ENCODE measurements at places on chromosomes 7 and 10. TPM values are rescaled to one million over a fixed set of nuclear protein-coding genes. Genes with fewer than 3 reads are reported as not detected.

- H3K4me1 ChIP-seq: peaks cover 9% of the 10 kb centered on the region
- no peak overlapping the region for H3K27ac ChIP-seq
- DNase-seq: no peak
- H3K4me3 ChIP-seq: no peak overlapping the region
- peaks cover 2% of the 10 kb centered on the region for H3K27me3 ChIP-seq
- H3K36me3 ChIP-seq: no peaks in the 10 kb centered on the region
These were observed 15.0 kb upstream of the DNMBP start for GRCh38 chr10:100024748-100025147.

- peaks cover 8% of the 10 kb centered on the region for H3K4me1 ChIP-seq
- no peaks in the 10 kb centered on the region for H3K36me3 ChIP-seq
- DNase-seq: no peak
- peak overlapping the region; percentile 64 for H3K4me3 ChIP-seq
These were observed 62.3 kb upstream of the NKX6-2 start for GRCh38 chr10:132848291-132848701.

GRCh38 chr10:79269443-79269842, 77.8 kb upstream of the PPIF start:
- no peaks in the 10 kb centered on the region for H3K36me3 ChIP-seq
- no peak overlapping the region for H3K27ac ChIP-seq
- H3K27me3 ChIP-seq: no peaks in the 10 kb centered on the region
- DNase-seq: no peak

- peak overlapping the region; percentile 22 for H3K4me3 ChIP-seq
- no peak for DNase-seq
- peaks cover 14% of the 10 kb centered on the region for H3K4me1 ChIP-seq
These were observed 32.7 kb upstream of the NPVF start for GRCh38 chr7:25260862-25261494.

DNA sequence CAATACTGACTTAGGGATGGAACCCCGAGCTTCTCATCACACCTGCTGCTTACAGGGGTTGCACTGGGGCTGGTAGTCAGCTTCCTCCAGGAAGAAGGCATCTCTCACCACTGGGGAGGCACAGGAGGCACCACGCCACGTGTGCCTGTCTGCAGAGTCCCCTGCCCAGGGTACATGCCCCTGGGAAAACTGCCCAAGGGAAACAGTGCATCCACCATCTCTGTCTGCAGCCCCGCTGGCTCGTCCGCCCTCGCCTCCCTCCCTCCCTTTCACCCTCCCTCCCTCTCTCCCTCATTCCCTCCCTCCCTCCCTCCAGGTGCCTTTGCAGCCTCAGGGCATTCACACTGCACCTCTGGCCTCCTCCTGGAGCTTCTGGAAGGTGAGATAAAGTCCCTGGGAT, 101.1 kb downstream of the PTPRE start:
- no peaks in the 10 kb centered on the region for H3K27me3 ChIP-seq
- H3K36me3 ChIP-seq: no peaks in the 10 kb centered on the region
- peaks cover 9% of the 10 kb centered on the region for H3K4me1 ChIP-seq
- no peak overlapping the region for H3K4me3 ChIP-seq

DNA sequence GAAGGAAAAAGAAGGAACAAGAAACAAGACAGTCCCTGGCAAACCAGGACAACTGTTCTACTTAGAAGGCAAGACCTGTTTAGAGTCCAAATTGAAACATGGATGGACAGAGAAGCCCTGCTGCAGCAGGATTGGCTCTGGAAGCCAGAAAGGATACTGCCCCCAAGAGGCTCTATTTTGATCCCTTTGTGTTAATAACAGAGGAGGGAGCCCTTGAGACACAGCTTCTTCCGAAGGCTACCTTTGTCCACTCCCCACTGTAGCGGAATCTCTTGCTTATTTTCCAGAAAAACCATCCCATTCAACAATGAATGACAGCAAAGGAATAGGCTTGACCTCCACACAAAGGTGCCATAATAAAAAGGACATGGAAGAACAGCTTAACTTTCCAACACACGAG, 120.3 kb upstream of the FOXK1 start:
- H3K27me3 ChIP-seq: peaks cover 18% of the 10 kb centered on the region
- H3K36me3 ChIP-seq: no peaks in the 10 kb centered on the region
- no peak for DNase-seq
- no peak overlapping the region for H3K4me3 ChIP-seq
- H3K27ac ChIP-seq: no peak overlapping the region
- H3K4me1 ChIP-seq: no peaks in the 10 kb centered on the region

- peaks cover 27% of the 10 kb centered on the region for H3K4me1 ChIP-seq
- no peak for DNase-seq
- H3K4me3 ChIP-seq: no peak overlapping the region
- H3K36me3 ChIP-seq: no peaks in the 10 kb centered on the region
- H3K27ac ChIP-seq: no peak overlapping the region
These were observed 90.3 kb downstream of the FAM107B start for GRCh38 chr10:14684354-14684753.

GRCh38 chr7:156829669-156830336, 63.2 kb downstream of the LMBR1 start:
- H3K36me3 ChIP-seq: peaks cover 6% of the 10 kb centered on the region
- no peaks in the 10 kb centered on the region for H3K4me1 ChIP-seq
- DNase-seq: no peak
- no peak overlapping the region for H3K4me3 ChIP-seq
- H3K27ac ChIP-seq: no peak overlapping the region

DNA sequence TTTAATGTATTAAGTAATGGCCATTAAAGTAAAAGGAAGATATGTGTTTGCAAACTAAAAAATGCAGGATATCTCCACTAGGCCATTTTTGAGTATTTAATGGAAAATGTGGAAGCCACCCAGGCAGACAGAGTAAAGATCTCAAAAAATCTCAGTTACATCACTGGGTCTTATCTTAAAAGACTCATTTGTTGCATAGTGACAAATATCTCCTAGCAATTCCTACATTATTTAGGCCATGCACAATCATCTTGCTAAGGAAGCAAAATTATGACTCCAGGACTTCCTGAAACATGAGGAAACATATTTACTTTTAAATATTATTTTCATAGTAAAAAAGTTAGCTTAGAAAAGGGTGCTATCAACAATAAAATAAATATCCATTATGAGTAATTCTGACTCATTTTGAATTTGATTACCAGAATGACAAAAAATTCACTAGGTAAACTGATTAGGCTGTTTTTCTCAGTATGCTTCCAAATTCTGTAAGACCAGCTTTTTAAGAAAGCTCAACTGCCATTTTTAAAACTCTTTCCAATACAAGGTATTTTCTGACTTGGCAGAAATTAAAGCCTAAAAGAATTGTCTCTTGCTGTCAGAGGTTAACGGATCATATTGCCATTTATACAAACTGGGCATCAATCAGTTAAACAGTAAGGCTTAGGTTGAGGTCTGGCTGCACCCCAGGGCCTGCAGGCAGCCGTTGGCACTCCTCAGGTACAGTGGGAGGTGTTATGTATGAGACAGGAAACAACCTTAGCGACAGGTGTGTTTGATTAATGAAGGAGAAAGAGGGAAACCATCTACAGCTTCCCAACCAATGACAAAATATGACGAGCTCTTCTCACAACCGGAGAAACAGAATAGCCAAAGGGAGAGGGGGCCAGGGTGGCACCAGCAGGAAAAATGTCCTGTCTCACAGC, 31.8 kb downstream of the PCLO start:
- DNase-seq: no peak
- H3K4me3 ChIP-seq: no peak overlapping the region
- no peak overlapping the region for H3K27ac ChIP-seq
- no peaks in the 10 kb centered on the region for H3K27me3 ChIP-seq

DNA sequence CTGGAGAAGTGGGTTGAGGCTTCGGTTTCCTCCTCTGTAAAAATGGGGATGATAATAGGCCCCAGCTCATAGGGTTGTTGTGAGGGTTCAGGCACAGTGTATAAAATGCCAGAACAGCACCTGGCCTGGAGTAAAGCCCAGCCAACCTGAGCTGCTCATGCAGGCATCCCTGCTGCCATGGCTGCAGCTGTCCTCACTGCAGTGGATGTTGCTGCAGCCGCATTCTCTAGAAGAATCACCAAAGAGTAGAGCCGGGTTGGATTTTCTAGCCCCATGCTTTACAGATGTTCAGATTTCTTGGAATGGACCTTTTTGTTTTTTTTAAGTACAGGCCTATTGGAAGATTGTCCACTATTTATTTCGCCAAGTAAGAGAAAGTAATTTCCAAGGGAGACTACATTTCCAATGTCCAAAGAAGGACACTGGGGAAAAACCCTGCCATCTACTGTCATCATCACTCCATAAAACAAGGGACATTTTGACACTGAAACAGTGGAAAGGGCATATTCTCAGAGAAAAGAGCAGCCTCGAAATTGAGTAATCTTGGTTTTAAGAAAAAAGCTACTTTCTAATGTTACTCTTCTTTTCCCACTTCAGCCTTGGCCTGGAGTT, 147.5 kb upstream of the TCF7L2 start:
- no peaks in the 10 kb centered on the region for H3K4me1 ChIP-seq
- no peaks in the 10 kb centered on the region for H3K27me3 ChIP-seq
- no peak for DNase-seq
- H3K4me3 ChIP-seq: no peak overlapping the region
- H3K36me3 ChIP-seq: no peaks in the 10 kb centered on the region

- DNase-seq: no peak
- H3K27ac ChIP-seq: no peak overlapping the region
- no peak overlapping the region for H3K4me3 ChIP-seq
- H3K27me3 ChIP-seq: peaks cover 34% of the 10 kb centered on the region
- H3K4me1 ChIP-seq: peaks cover 6% of the 10 kb centered on the region
These were observed 6.7 kb downstream of the CALN1 start for GRCh38 chr7:72405418-72405817.

DNA sequence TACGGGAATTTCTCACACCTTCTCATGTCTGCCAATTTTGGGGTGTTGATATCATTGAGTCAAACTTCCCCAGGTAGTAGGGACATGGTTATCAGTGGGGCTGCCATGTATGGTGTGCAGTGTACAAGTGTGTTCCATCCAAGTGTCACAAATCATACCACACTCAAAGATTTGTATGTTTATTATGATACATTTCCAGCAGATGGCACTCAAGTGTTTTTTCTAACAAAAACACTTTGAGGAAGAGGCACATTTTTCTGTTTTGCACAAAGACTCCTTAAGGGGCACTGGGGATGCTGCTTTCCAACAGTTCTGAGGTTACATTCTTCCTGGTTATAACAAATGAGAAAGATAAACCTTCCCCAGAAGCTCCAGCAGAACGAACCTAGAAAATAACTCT, 414.5 kb downstream of the REEP3 start:
- H3K27me3 ChIP-seq: peaks cover 6% of the 10 kb centered on the region
- no peak for DNase-seq
- no peak overlapping the region for H3K27ac ChIP-seq
- H3K4me3 ChIP-seq: no peak overlapping the region

GRCh38 chr7:49839863-49840645, 66.6 kb downstream of the VWC2 start:
- no peak for DNase-seq
- H3K27ac ChIP-seq: no peak overlapping the region
- no peak overlapping the region for H3K4me3 ChIP-seq
- no peaks in the 10 kb centered on the region for H3K36me3 ChIP-seq

- no peaks in the 10 kb centered on the region for H3K36me3 ChIP-seq
- H3K4me3 ChIP-seq: no peak overlapping the region
- H3K27me3 ChIP-seq: peaks cover 2% of the 10 kb centered on the region
- H3K27ac ChIP-seq: no peak overlapping the region
- DNase-seq: no peak
- no peaks in the 10 kb centered on the region for H3K4me1 ChIP-seq
These were observed 34.7 kb downstream of the MINDY4 start for GRCh38 chr7:30805931-30806330.

GRCh38 chr10:132691711-132692153, 94.2 kb downstream of the NKX6-2 start:
- H3K36me3 ChIP-seq: peaks cover 12% of the 10 kb centered on the region
- no peak overlapping the region for H3K4me3 ChIP-seq
- peak; percentile 49 for DNase-seq
- peaks cover 26% of the 10 kb centered on the region for H3K4me1 ChIP-seq
- H3K27ac ChIP-seq: no peak overlapping the region

DNA sequence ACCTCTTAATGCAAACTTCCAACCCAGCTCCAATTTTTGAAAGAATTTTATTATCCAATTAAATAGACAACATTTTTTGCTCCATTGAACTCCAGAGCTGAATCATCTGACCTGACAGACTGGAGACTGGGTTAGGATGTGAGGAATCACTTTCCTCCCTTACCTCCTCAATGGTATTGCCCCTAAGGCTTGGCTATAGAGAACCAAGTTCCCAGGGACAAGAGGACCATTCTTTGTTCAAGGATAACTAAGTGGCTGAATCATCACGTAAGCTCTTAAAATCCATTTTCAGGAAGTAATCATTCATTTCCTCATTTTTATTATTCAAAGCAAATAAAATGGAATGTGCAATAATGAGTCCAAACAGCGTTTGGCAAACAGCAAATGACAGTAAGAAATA, 335.1 kb downstream of the GATA3 start:
- H3K27me3 ChIP-seq: peaks cover 11% of the 10 kb centered on the region
- no peaks in the 10 kb centered on the region for H3K4me1 ChIP-seq
- DNase-seq: no peak

- peaks cover 13% of the 10 kb centered on the region for H3K4me1 ChIP-seq
- no peak overlapping the region for H3K27ac ChIP-seq
- no peak overlapping the region for H3K4me3 ChIP-seq
- DNase-seq: no peak
- no peaks in the 10 kb centered on the region for H3K27me3 ChIP-seq
- H3K36me3 ChIP-seq: no peaks in the 10 kb centered on the region
These were observed 123.4 kb downstream of the CUX1 start for GRCh38 chr7:101940830-101941229.

DNA sequence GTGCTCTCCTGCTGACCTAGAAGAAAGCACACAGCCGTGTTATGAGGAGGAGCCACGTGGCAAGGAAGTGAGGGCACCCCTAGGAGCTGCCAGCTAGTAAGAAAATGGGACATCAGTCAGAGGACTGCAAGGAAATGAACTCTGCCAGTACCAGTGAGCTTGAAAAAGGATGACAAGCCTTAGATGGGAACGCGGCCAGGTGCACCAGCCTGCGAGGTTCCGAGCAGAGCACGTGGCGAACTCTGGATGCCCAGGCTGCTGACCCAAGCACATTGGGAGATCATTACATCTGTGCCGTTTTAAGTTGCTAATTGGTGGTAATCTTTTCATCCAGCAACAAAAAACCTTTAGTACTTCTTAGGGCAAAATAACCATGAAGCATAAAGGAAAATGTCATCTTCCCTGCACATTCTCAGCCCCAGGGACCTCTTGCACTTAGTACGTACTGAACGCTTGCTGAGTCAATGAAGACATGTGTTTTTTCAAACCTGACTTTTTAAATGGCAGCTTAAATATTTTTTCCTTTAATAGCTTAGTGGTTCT, 69.4 kb downstream of the AMZ1 start:
- no peak for DNase-seq
- H3K27ac ChIP-seq: peak overlapping the region; percentile 87
- peak overlapping the region; percentile 84 for H3K4me3 ChIP-seq
- peaks cover 4% of the 10 kb centered on the region for H3K36me3 ChIP-seq
- H3K4me1 ChIP-seq: peaks cover 41% of the 10 kb centered on the region

GRCh38 chr10:12279281-12279680, 70.1 kb upstream of the CAMK1D start:
- no peaks in the 10 kb centered on the region for H3K27me3 ChIP-seq
- H3K4me1 ChIP-seq: peaks cover 2% of the 10 kb centered on the region
- no peak for DNase-seq
- H3K27ac ChIP-seq: no peak overlapping the region

Gene ATP5F1C
- 208 TPM for total RNA-seq

Gene PSD
- total RNA-seq: 7.6 TPM

Gene RADIL
- not detected for total RNA-seq

Gene FGF8
- not detected for total RNA-seq

Gene TMEM273
- 13.2 TPM for total RNA-seq

Data from natural killer cell treated with Interleukin-12 subunit alpha and Interleukin-12 subunit beta and Interleukin-15 and Interleukin-18, amount 100 ng/mL, for 72 hours (primary cell).